ENCODE measurements at places on chromosomes 12 and 14. TPM values are rescaled to one million over a fixed set of nuclear protein-coding genes. Genes with fewer than 3 reads are reported as not detected.
A peak's percentile ranks its signal among the peaks of the same experiment; 100 is the strongest.

DNA sequence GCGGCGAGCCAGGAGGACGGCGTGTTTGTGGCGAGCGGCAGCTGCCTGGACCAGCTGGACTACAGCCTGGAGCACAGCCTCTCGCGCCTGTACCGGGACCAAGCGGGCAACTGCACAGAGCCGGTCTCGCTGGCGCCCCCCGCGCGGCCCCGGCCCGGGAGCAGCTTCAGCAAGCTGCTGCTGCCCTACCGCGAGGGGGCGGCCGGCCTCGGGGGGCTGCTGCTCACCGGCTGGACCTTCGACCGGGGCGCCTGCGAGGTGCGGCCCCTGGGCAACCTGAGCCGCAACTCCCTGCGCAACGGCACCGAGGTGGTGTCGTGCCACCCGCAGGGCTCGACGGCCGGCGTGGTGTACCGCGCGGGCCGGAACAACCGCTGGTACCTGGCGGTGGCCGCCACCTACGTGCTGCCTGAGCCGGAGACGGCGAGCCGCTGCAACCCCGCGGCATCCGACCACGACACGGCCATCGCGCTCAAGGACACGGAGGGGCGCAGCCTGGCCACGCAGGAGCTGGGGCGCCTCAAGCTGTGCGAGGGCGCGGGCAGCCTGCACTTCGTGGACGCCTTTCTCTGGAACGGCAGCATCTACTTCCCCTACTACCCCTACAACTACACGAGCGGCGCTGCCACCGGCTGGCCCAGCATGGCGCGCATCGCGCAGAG is 873 bp downstream of the PLXNC1 start:
- DNase-seq, result no peak

Gene KRT75
- total RNA-seq, result not detected

- no peak for DNase-seq
These were observed 20.5 kb upstream of the GUCY2C start for GRCh38 chr12:14716848-14717444.

DNA sequence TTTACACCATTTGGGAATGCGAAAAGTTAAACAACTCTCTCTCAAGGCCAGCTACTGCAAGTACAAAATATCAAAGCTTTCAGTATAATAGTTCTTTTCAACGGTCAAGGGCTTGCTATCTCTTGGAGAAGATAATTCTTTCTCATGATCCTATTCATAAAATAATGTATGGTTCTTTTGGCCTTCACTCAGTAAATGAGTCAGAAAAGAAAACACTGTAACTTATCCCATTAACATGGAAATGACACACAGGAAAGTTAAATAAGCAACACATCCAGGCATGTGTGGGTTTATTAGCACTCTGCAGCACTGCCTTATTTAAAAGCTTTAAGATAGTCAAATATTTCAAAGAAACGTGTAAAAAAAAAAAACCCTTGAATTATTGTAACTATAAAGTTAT is 36.9 kb downstream of the ZFC3H1 start:
- DNase-seq, result no peak

GRCh38 chr12:1638203-1638602 is 9.2 kb downstream of the WNT5B start:
- no peak for DNase-seq

DNA sequence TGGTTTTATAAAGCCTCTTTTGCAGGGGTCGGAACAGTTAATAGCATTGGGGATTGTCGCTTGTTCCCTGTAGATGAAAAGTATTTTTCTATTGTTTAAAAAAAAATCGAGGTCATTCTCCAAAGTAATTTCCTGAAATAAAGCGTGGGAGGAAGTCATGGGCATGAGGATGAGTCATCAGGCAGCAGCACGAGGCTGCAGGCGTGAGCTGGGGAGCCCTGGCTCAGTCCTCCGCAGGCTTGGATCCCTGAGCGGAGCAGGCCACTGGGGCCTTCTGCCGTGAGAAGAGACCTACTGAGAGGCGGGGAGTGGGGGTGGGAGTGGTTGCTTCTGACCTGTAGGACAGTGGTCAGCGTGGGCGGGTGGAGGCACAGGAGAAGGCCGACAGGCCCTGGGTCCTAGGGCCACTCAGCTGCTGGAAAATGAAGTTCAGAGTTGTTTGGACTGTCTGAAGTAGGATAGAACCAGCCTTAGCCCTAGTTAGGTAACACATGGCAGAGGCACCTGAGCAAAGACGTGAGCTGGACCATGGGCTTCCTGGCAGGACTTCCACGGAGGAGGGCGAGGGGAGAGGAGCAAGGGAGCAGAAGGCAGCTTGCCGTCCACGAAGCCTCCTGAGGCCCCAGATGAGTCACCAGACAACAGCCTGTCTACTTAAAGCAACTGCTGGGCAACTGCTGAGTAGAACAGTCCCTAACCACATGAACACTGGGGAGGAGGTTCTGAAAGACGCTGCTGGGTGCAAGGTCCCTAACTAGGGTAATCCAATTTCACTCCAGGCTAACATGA is 21.1 kb upstream of the LGALS3 start:
- peak; percentile 94 for DNase-seq

DNA sequence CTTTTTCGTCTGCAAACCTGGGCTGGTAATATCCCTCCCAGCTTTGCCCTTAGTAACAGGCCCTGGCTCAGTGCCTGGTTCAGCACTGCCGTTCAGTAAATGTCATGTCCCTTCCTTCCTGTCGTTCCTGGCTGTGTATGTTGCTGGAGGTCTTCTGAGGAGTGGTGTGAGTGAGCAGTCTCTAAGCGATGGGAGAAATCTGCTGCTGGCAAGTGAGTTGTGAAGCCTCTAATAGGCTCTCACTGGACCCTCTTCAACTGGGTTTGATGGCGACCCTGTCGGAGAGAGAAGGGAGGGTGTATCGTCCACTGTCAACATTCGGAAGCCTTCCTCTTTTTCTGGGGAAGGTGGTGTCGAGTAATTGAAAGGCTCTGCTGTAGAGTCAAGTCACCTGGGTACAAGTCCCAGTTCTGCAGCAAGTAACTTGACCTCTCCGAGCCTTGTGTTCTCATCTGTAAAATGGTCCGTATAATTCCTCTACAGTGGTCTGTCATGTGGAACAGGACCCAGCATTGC is 62.8 kb downstream of the HRK start:
- peak; percentile 19 for DNase-seq

DNA sequence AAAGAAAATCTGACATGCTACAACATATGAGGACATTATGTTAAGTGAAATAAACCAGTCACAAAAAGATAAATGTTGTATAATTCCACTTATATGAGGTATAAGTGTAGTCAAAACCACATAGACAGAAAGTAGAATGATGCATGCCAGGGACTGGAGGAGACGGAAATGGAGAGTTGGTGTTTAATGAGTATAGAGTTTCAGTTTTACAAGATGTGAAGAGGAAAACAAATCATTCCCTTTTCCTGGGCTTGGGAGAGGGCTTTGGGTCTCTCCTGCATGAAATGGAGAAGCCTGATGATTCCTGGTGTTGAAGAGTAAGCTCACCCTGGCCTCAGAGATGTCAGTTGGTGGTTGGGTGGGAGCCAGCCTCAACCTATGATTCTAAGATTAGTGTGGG is 158.4 kb upstream of the PLXNC1 start:
- DNase-seq, result no peak

DNA sequence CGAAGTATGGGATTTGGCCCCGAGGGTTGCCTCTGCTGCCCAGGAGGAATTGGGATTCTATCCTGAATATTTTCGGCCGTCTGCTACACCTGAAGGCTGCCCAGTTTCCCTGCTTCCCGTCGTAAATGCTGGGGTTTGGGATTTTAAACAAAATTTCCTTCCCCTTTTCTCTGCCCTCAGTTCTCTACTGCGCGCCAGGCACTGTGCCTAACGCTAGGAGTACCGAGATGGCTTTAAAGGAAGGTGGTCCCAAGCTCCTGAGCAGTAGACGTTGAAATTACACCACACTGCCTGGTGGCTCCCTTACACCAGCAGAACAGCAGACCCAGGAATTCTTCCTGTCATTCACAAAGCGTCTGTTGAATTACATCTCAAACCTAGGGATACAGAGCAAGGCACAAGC is 566 bp upstream of the PRDM4 start:
- no peak for DNase-seq

Gene PNMA1
- 57.7 TPM for total RNA-seq

Gene SIRT4
- 4.1 TPM for total RNA-seq

GRCh38 chr12:123907726-123908476 is 64.7 kb downstream of the CCDC92 start:
- DNase-seq, result peak; percentile 58

DNA sequence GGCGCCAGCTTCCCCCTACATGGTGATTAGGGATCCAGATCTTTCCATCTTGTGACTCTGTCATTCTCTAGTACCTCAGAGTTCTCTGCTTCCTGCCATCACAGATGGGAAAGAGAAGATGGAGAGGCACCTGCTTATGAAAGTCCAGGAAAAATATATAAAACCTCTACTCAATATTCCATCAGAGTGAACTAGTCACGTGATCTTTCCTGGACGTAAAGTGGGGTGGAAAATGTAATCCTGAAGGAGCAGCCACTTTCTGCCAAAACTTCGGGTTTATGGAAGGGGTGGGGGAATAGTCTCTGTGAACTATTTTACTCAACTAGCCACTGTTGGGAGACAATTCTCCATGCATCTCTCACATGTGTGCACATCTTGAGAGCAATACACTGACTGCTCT is 47.7 kb downstream of the STAB2 start:
- DNase-seq, result no peak

Gene PLCZ1
- not detected for total RNA-seq

- DNase-seq, result no peak
These were observed 60.8 kb upstream of the C14orf180 start for GRCh38 chr14:104518659-104519350.

- peak; percentile 49 for DNase-seq
These were observed 25.9 kb downstream of the RHOF start for GRCh38 chr12:121767525-121768016.

GRCh38 chr12:113325916-113326315 is 9.0 kb downstream of the SLC8B1 start:
- peak; percentile 46 for DNase-seq

GRCh38 chr12:46210873-46211439 is 57.9 kb downstream of the SLC38A1 start:
- DNase-seq, result no peak

Data from uterus (tissue), 4 donors.